ENCODE measurements at places on chromosomes 7 and 10.

- DNase-seq, result no peak
Observed at GRCh38 chr7:155620497-155620896, 24.0 kb upstream of the RBM33 start.

GRCh38 chr10:128693493-128694131 lies 567.4 kb upstream of the MKI67 start:
- no peak for DNase-seq

DNA sequence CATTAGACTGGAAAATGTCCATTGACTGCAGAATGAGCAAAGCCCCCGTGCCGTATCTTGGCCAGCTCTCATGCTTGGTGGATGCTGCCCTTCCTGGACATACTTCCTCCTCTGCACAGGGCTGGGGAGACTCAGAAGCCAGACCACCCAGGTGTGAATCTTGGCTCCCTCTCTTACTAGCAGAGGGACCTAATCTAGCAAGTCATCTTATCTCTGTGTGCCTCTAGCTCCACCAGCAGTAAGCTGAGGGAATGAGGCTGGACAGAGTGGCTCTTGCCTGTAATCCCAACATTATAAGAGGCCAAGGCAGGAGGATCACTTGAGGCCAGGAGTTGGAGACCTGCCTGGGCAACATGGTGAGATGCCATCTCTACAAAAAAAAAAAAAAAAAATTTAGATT lies 173.8 kb upstream of the GHITM start:
- DNase-seq, result no peak

DNA sequence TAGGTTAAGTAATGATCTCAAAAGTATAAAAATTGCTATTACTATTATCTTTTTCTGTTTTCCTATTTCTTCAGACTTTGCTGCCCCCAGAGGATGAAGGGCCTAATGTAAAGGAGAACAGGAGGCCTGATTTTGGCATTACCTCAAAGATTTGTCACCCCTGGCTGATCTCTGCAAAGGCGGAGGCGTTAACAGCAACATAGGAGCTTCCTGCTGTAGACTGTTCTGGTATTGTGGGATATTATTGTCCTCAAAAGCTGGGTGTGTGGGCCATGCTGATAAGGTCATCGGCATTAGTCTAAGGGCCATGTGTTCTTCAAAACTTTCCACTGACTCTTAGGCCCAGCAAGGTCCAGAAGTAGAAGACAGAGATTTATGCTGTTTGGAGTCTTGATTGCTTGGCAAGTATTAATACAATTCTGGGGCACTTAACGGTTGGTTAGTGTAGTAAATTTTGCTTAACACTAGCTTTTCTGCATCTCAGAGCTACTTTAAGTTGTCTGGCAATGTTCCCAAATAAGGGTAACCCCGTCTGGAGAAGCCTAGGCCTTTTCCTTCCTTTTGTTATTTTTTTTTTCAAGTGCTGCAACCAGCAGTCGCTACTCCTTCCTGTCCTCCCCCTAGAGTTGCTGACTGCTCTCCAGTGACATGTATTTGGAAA lies 14.0 kb upstream of the ENTPD1 start:
- no peak for DNase-seq

GRCh38 chr10:94524146-94524545 lies 21.4 kb upstream of the HELLS start:
- no peak for DNase-seq

DNA sequence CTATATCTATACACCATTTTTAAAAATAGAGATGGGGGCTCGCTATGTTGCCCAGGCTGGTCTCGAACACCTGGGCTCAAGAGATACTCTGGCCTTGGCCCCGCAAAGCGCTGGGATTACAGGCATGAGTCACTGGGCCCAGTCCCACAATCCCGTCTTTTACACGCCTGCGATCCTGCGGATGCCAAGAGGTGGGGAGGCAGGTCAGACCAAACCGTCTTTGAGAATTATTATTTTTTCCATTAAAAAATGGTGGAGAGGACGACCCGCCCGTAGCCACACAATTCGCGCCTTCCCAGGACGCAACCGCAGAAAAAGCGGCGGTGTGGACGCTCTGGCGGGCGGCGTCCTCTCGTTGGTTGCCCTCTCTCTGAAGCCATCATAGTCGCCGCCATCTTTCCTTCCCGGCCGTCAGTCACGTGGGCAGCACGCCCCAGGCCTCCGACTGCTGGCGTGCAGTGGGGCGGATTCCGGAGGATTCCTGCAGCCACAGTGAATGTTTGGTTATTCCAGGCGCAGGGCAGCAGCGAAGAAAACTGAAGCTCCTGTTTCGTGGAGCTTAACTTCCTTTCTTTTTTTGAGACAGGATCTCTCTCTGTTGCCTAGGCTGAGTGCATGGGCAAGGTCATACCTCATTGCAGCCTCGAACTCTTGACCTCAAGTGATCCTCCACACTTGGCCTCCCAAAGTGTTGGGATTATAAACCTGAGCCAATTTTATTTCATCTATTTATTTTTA lies 9.9 kb upstream of the EPHB4 start:
- no peak for DNase-seq

DNA sequence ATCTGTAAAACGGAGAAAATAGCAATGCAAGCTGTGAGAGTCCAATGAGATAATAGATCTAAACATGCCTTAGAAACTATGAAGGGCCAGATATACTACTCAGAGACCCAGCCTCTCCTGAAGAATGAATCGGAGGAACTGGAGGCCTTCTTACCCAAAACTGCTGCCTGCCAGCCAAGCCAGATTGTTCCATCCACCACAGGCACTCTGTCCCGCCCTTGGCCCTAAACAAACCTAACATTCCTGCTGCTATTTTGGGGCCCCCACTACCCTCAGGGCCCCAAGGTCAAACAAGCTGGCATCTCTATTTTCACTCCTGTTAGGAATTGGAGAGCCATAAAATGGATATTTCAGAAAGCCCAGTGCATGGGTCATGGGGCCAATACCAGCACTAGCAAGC lies 48.0 kb upstream of the HMX3 start:
- no peak for DNase-seq

GRCh38 chr10:8392216-8392615 lies 337.7 kb downstream of the GATA3 start:
- DNase-seq, result no peak

- no peak for DNase-seq
Observed at GRCh38 chr10:76711222-76711997, 926.2 kb downstream of the KCNMA1 start.

GRCh38 chr10:62618054-62618453 lies 186.5 kb upstream of the ADO start:
- no peak for DNase-seq

DNA sequence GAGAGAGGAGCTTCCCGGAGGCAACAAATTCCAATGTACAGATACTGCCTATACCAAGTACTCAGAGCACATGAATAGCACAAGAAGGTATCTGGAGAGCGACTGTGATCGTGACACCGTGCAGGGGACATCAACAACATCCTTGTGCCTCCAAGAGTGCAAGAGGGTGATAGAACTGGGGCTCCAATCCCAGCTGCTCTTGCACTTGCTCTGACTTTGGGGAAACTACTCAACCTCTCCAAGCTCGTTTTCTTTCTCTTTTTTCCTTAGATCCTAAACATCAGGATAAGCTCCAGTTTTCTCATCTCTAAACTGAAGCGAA lies 12.1 kb downstream of the RFC2 start:
- no peak for DNase-seq

GRCh38 chr7:116583653-116584052 lies 58.8 kb downstream of the CAV1 start:
- no peak for DNase-seq

DNA sequence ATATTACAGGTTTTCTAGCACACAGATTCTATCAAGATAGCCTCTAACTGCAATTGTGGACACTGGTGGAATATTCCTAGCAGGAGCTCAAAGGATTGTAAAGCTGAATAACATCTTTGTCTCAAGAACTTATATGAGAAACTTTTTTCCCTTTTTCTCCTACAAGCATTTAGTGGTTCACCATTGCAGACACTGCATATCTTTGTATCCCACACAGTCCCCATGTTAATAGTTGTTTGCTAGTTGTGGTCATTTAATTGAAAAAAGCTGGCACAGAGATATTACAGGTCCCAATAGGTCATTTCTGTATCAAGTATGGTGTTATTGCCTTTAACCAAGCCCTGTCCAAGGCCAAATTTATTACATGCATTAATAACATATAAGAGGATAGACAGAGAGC lies 226.2 kb upstream of the TCF7L2 start:
- no peak for DNase-seq

GRCh38 chr10:33046792-33047191 lies 88.8 kb upstream of the ITGB1 start:
- DNase-seq, result no peak

DNA sequence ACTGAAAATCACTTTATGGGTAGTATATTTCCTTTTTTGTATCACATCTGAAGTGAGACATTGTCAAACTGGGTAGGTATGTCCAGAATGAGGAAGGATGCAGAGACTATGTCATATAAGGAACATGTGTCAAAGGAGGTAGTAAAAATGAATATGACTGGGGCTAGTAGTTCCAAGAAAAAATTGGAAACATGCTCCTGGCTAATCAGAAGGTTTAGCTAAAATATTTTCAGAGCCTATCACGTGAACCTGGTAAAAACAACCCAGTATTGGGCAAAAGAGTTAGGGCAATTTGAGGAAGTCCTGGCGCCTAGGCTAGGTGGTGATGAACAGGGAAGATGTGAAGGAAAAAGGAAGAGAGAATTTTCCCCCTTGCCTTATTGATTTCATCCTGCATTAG lies 26.4 kb downstream of the ENTPD1 start:
- DNase-seq, result no peak

DNA sequence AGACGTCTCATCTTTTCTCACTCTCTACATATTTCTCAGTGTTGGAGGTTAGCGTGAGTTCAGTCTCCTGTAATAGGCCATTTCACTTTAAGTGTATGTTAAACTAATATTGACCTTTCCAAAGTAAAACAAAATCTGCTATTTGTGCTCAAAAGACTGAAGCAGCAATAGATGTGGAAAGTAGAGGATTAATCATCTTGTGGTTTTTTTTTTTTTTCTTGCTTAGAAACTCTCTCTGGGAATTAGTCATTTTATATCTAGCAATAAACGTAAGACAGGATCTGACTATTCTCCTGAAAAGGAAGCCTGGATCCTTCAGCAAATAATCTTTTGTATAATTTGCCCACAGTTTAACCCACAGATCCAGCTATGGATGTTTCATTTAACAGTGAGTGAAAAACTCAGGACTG lies 81.7 kb downstream of the NRP1 start:
- no peak for DNase-seq

DNA sequence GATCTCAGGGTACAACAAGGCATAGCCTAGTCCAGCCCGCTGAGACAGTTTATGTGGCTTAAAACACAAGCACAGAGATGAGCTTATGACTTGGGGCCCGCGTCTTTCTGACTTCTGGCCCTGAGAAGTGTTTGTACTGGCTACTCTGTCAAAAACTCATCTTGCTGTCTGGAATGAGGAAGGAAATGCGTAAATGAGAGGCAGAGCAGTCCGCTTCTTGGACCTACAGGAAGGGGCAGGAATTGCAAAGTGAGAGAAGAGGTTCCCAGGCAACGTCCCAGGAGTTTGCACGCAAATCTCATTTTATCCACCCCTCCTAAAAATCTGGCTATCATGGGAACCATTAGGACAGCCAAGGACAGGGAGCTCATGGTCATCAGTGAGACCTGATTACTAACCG lies 5.5 kb downstream of the ANXA11 start:
- DNase-seq, result no peak

GRCh38 chr10:28520346-28520745 lies 12.6 kb upstream of the WAC start:
- DNase-seq, result no peak

GRCh38 chr10:101130984-101131961 lies at the start of gene TLX1:
TSS of gene TLX1 (plus strand) at chr10:101131300. CDS start at chr10:101131542, 242 bp downstream.
- DNase-seq, result no peak

DNA sequence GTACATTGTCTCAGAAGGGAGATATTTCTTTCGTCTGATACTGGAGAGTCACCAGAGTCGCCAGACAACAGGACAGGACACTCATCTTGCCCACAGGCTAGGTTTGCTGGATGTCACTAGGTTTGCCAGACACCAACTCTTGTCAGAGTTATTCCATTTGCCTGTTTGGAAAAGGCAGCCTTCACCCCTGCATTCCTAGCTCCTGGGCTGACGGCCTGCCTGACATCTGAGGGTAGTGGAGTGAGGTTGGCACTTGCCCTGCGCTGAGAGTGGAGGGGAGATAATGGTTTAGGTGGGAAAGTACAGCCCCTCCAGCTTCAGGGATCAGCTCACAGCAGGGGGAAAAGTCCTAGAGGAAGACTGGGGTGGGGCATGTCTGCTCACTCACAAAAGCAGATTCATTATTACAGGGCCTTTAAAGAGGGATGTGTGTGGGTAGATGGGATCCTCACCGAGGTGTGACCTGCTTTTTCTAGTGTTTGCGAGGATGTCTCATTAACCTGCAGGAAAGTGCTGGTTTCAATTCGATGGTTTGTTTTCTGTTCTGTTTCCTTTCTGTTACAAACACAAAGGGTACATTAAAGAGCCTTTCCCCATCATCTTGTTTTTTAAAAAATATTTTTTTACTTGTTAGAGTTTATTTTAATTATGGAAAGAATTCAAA lies 79.3 kb upstream of the TNS3 start:
- no peak for DNase-seq

- no peak for DNase-seq
Observed at GRCh38 chr10:75137533-75138438, 26.3 kb downstream of the SAMD8 start.

DNA sequence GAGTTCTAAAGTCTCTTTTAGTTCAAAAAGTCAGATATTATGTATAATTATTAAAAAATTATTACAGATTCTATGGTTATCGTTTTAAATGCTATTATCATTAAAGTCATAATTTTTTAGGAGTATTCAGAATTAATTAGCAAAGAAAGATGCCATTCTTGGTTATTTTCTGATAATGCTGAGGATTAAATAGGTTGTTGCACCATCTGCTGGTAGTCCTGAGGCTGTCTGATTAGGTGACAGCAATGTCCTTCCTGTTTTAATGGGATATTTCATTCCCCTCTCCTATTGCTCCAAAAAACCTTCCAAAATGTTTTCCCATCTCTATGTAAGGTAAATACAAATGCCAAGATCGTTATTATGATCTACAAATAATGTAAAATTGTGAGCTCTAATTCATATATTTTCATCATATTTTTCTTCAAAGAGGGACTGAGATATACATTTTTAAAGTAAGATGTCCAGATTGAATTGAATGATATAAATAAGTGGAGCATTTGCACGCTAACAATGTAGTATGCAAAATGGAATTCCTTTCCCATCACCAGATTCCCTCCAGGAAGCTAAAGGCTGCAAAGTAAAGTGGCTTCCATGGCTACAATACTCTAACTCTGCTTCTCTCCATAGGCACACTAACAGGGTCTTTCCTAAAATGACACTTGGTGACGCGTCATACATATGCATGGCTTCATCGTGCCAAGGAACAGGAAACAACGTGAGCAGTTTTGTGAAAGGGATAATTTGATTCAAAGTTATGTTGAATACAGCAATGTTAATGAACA lies 58.8 kb upstream of the AKR1E2 start:
- no peak for DNase-seq
